Activated CD4-positive, alpha-beta T cell treated with anti-CD3 and anti-CD28 coated beads, Interleukin-2, amount 50 U/mL, for 4 hours (primary cell): ENCODE measurements at places on chromosomes 16 and 17.

- no peak for DNase-seq
These were observed 13.3 kb downstream of the USP10 start for GRCh38 chr16:84712801-84713775.

GRCh38 chr17:78592991-78593329, 15.8 kb upstream of the DNAH17 start:
- DNase-seq = no peak

- no peak for DNase-seq
These were observed 490 bp downstream of the GID4 start for GRCh38 chr17:18039535-18040260.

- no peak for DNase-seq
These were observed 761 bp upstream of the MATCAP1 start for GRCh38 chr16:67184453-67184994.

DNA sequence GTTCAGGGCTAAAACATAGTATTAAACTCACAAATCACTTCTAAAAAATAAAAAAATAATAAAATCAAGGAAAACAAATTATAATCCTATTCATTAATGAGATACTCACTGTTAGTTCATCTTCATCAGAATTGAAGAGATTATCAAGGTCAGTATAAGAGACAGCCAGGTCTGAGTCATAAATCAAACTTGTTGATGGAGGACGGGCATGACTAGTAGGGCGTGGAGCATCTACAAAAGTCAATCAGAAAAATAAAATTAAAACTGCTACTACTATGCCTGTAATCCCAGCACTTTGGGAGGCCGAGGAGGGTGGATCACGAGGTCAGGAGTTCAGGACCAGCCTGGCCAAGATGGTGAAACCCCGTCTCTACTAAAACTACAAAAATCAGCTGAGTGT, 59.1 kb upstream of the INTS2 start:
- DNase-seq = no peak

DNA sequence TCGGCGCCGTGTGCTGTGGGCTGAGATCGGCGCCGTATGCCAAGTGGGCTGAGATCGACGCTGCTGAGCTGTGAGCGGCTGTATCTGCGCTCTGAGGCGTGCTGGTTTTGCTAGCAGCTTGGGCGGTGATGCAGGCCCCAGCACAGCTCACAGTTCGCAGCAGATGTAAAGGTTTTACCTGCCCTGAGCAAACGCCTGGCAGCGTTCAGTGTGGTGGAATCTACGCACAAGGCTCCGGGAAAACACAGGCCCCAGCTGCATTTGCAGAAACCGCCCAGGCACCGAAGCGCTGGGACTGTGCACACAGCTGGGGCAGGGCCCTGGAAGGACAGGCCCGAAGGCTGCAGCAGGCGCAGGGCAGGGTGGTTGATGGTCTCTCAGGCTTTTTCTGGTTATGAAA, 8.0 kb upstream of the ZNF469 start:
- no peak for DNase-seq

- no peak for DNase-seq
These were observed 10.4 kb downstream of the CENPX start for GRCh38 chr17:82012261-82012639.

DNA sequence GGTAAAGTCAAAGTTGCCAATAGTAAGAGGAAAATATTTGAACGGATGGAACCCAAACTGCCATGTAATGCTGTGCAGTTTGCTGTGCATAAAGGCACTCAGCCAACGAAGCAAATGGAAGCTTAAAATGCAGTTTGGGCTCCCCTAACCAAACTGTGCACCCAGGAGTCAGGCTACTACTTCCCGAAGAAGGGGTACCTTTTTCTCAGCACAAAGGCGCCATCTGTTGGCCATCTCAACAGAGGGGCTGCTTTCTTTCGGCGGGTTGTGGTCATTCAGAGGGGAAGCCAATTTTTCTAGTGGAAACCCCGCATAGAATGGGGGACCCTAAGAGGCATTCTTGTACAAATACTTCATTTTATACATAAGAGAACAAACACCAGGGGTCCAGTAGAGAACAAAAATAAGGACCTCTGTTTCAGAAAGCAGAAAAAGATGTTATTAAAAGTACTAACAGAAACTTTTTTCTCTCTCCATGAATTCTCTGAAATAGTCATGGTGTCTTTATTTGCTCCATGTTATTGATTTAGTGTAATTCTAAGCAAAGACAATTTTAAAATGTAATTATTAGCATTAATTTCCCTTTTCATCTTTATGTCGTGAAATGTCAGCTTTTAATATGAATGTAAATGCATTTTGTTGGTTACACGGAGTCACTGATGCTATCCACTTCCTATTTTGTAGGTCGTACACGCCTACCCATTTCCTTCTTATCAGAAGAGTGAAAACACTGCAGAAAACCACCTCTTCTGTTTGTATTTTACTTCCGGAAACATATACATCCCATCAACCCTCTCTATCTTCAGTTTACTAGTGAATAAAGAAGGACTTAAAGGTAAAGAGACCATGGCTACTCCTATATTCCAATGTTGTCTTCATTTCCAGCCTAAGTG, 453.3 kb downstream of the KCNJ2 start:
- DNase-seq = no peak

DNA sequence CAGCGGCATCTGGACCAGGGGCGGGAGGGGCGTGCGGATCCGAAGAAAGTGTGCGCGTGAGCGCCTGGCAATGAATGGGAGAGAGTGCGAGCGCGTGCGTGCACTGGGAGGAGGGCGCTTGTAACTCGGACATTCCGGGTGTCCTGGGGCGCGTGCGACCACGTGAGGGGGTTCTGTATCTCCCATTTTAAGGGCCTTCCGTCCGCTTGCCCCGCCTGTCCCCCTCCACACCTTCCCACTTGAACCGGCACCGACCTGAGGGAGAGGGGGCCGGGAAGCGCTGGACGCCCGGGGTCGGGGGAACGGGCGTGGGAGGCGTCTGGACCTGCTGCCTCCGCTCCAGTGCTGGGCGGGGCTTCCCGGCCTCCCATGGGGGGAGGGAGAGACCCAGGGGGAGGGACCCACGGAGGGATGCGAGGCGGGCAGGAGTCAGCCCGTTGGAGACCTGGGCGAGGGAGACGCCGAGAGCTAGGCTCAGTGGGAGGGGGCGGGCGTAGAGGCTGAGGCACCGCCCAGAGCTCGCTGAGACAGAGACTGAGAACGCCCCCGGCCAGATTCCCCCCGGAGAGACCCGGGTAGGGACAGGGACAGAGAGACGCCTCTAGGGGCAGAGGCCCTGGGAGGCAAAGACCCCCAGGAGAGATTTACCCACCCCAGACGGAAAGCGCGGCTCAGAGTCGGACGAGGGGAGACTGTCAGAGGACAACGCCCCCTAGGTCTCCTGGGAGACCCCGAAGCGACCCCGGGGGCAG, at the start of gene KREMEN2:
KREMEN2 (plus strand) TSS at position 553 of the 752 bp plus-strand sequence. CDS start 246 bp downstream, outside the sequence.
- peak; percentile 29 for DNase-seq

DNA sequence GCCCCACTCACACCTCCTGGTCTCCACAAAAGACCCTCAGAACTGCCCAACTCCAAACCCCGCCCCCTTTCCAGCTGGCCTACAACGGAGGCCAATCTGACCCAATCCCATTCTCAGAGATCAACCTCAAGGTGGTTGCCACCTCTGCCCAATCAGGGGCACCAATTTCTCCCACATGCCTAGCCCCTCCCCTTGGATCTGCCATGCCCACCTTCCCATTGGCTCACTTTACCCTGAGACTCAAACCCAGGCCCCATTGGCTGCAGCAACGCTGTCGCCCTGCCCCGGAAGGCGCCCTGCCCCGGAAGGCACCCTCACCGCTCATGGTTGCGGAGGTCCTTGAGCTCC, 10.6 kb downstream of the ZNF668 start:
- no peak for DNase-seq

DNA sequence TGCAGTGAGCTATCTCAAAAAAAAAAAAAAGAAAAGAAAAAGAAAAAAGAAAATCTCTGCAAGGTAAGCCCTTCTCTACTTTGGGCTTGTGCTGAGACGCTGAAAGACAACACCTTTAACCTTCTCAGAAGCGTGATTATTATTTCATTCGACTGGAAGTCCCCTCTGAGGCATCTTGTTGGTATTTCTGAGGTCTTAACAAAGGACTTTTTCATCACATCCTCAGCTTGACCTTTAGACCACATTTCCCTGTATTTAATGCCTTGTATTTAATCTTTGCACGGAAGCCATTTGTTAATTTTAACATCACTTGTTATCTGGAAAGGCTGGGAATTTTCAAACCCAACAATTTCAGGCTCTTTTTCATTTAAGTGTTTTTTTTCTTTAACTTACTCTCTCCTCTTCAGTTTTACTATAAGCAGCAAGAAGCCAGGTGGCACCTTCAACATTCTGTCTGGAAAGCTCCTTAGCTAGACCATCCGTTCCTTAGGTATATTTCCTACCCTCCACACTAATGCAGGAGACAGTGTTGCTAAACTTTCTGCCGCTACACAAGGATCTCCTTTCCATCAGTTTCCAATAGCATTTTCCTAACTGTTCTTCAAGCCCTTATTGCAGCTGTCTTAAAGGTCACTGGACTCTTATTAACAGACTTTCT, 10.3 kb downstream of the KCTD13 start:
- no peak for DNase-seq

DNA sequence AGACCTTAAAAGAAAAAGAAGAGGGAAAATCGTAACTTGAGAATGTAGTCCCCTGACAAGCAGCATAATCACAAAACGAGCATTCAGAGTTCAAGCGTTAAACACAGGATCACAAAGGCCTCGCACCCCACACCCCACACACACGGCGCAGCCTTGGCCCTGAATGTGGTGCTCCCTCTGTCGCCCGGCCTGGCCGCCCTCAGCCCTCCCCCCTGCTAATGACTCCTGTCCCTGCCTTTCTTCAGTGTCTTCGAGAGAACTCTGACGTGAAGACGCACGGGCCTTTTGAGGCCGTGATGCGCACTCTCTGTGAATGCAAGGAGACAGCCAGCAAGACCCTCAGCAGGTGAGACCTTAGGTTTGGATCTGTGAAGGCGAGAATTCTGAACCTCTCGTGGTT, 47.5 kb upstream of the ENDOV start:
- no peak for DNase-seq

DNA sequence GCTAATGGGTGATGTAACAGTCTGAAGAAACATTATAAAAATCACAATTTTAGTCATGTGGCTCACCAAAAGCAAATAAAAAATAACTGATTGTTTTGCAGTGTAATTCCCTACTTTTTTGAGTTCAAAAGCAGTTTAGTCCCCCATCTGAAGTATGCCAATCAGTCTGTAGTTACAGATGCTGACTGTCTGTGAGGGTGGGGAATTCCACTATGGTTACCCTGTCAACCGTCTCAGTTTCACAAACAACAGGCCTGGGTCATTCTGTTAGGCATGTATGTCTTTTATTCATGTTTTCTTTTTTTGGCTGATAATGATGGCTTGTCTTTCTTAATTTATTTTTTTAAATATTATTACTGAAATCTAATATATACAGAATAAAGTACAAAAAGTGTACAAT, 69.3 kb downstream of the STXBP4 start:
- DNase-seq = no peak

DNA sequence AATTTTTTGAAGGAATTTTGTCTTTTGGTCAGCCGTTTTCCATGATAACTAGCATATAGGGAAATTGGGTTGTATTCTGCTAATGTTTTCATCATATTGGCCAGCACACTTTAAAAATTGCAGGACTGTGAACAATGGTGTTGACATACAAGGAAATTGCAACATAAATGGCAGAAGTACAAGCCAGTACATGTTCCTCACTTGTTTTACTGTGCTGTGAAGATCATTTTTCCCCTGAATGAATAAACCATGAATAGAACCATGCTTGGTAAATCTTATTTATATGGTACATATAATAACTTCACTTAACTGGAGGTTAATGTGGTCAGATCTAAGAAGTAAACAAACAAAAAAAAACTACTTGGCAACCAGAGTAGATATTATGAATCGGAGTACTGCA, 22.8 kb downstream of the OMG start:
- no peak for DNase-seq

DNA sequence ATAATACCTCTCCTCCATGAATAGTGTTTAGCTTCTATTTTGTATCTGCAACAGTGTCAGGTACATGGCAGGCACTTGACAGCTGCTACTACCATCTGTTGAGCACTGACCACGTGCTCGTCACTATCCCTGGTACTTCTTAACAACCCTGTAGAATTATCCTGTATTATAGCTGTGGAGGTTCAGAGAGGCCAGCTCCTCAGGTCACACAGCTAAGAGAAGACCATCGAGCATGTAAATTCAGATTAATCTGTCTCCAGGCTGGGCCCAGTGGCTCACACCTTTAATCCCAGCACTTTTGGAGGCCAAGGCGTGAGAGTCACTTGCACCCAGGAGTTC, 26.3 kb downstream of the WSB1 start:
- DNase-seq = no peak
